Esophagus mucosa (tissue), 1 donor: ENCODE measurements at places on chromosomes 5 and 9. TPM values are rescaled to one million over a fixed set of nuclear protein-coding genes. Genes with fewer than 3 reads are reported as not detected.

Gene SPINK13
- total RNA-seq, result not detected

Gene ZBED3
- 3.6 TPM for total RNA-seq

Gene ASPN
- total RNA-seq, result 0.36 TPM

Gene LCN9
- total RNA-seq, result not detected

Gene LCN2
- 525 TPM for total RNA-seq

Gene PTGES
- 9.1 TPM for total RNA-seq

Gene TRIM36
- 1.2 TPM for total RNA-seq

Gene ENTPD8
- not detected for total RNA-seq

Gene FAM240B
- total RNA-seq, result not detected

Gene CDX1
- not detected for total RNA-seq

Gene UHRF2
- total RNA-seq, result 19.6 TPM

Gene ALG2
- 12.2 TPM for total RNA-seq

Gene LHX3
- total RNA-seq, result 0.08 TPM

Gene LRRC70
- total RNA-seq, result 0.16 TPM

Gene MSANTD3
- 10.3 TPM for total RNA-seq

Gene TAF11L14
- total RNA-seq, result not detected

Gene PCAT7
- total RNA-seq, result not detected

Gene OR1J2
- total RNA-seq, result not detected

Gene PRR7
- 4.3 TPM for total RNA-seq

Gene SPINK6
- total RNA-seq, result 2.9 TPM

Gene CARD6
- total RNA-seq, result 15.9 TPM

Gene PKN3
- 2.5 TPM for total RNA-seq

Gene NUTM2G
- not detected for total RNA-seq

Gene PPP3R2
- total RNA-seq, result not detected

Gene GRXCR2
- total RNA-seq, result not detected

Gene TBC1D9B
- 66.3 TPM for total RNA-seq

Gene MEGF10
- total RNA-seq, result 0.12 TPM

Gene DEPDC1B
- total RNA-seq, result 4.9 TPM

Gene SV2C
- 0.12 TPM for total RNA-seq

Gene TIMD4
- 0.20 TPM for total RNA-seq

Gene EQTN
- not detected for total RNA-seq

Gene IGFBPL1
- total RNA-seq, result not detected

Gene ROR2
- 2.5 TPM for total RNA-seq

Gene EMB
- 5.7 TPM for total RNA-seq

Gene CATSPER3
- total RNA-seq, result 0.40 TPM

Gene PCDHB11
- total RNA-seq, result 0.44 TPM

Gene C5orf52
- total RNA-seq, result not detected

Gene PCDHA8
- 0.08 TPM for total RNA-seq

Gene CA9
- 1.6 TPM for total RNA-seq

Gene ANKRD34B
- not detected for total RNA-seq

Gene SLC26A2
- 8.9 TPM for total RNA-seq
